ENCODE measurements at places on chromosomes 4 and X. TPM values are rescaled to one million over a fixed set of nuclear protein-coding genes. Genes with fewer than 3 reads are reported as not detected.

The MAGEA11 gene
- not detected for total RNA-seq

The KCND1 gene
- total RNA-seq: 0.11 TPM

The AKAP17A gene
- 33.0 TPM for total RNA-seq

The SULT1B1 gene
- total RNA-seq: not detected

The AGTR2 gene
- not detected for total RNA-seq

The XG gene
- 25.3 TPM for total RNA-seq

The LIMCH1 gene
- total RNA-seq: 1.7 TPM

The ACSL4 gene
- 32.6 TPM for total RNA-seq

The KCTD8 gene
- 2.7 TPM for total RNA-seq

The NAAA gene
- total RNA-seq: 50.6 TPM

The RAB9B gene
- 0.39 TPM for total RNA-seq

The TLR1 gene
- total RNA-seq: 0.98 TPM

The PHEX gene
- total RNA-seq: 0.65 TPM

The PF4V1 gene
- not detected for total RNA-seq

The APLN gene
- total RNA-seq: 0.11 TPM

The DCAF8L2 gene
- not detected for total RNA-seq

The GC gene
- not detected for total RNA-seq

The ODAPH gene
- 3.5 TPM for total RNA-seq

The FGFR3 gene
- total RNA-seq: 2.0 TPM

The CT47C1 gene
- total RNA-seq: not detected

The JCHAIN gene
- total RNA-seq: not detected

The CPLX1 gene
- total RNA-seq: not detected

The PNCK gene
- total RNA-seq: 5.1 TPM

The ZIC3 gene
- not detected for total RNA-seq

The SSX3 gene
- not detected for total RNA-seq

The VCX3A gene
- not detected for total RNA-seq

The F9 gene
- total RNA-seq: not detected

The RAB40AL gene
- 2.0 TPM for total RNA-seq

The CSAG2 gene
- not detected for total RNA-seq

The STBD1 gene
- 2.9 TPM for total RNA-seq

The ITGB1BP2 gene
- 3.1 TPM for total RNA-seq

The UGT2B11 gene
- total RNA-seq: not detected

The GABRA4 gene
- total RNA-seq: not detected

The ADH1A gene
- not detected for total RNA-seq

The GRIPAP1 gene
- total RNA-seq: 13.3 TPM

The CSAG3 gene
- total RNA-seq: not detected

The PLS3 gene
- total RNA-seq: 225 TPM

The MAGED4 gene
- 115 TPM for total RNA-seq

The POU3F4 gene
- not detected for total RNA-seq

The KLHL13 gene
- total RNA-seq: 0.11 TPM

The SLC49A3 gene
- total RNA-seq: 3.9 TPM

The EXOC1L gene
- total RNA-seq: not detected

The TRPC3 gene
- total RNA-seq: not detected

The NDP gene
- not detected for total RNA-seq

The SERPINA7 gene
- not detected for total RNA-seq

The RBM47 gene
- 2.4 TPM for total RNA-seq

The GPR119 gene
- total RNA-seq: not detected

The BMP2K gene
- 168 TPM for total RNA-seq

The TEC gene
- 0.39 TPM for total RNA-seq

Measured in placental epithelial cell (primary cell).